ENCODE measurements at places on chromosomes 7 and 10. TPM values are rescaled to one million over a fixed set of nuclear protein-coding genes. Genes with fewer than 3 reads are reported as not detected.

DNA sequence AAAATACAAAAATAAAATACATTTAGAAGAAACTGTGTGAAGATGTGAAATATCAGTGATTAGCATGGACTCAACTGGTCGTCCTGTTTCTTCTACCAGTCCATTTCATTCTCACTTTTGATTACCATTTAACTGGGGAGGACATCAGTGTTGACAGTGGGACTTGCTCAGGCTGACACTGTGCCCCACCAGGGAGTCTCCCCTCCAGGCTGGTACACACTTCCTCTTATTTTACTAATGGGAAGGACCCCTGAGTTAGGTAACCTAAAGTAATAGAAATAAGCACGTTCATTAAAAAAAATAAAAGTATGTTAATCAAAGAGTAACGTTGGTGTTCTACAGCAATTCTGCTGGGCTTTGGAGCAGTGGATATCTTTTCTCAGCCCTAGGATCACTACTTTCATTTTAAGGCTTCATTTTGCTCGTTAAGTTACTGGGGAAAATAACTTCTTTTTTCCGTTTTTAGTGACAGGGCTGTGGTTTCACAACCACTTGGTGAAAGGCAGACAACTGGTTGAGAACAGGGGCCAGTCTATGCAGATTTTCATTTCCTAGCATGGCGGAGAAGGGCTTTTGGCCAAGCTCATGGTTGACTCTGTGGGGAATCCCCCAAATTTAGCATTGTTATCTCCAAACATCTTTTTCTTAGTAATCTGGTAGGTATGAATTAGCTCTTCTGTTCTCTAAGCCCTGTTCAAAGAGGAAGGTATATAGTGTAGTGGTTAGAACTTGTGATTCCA, 2.1 kb downstream of the SNX10 start:
- no peaks in the 10 kb centered on the region for H3K27me3 ChIP-seq
- DNase-seq, result peak; percentile 22
- H3K4me3 ChIP-seq, result peak overlapping the region; percentile 87
- H3K4me1 ChIP-seq, result peaks cover 23% of the 10 kb centered on the region
- H3K27ac ChIP-seq, result peak overlapping the region; percentile 94

GRCh38 chr10:123227706-123228105, 73.5 kb downstream of the BUB3 start:
- no peak overlapping the region for H3K4me3 ChIP-seq
- H3K27ac ChIP-seq, result no peak overlapping the region
- no peak for DNase-seq
- no peaks in the 10 kb centered on the region for H3K27me3 ChIP-seq
- peaks cover 8% of the 10 kb centered on the region for H3K36me3 ChIP-seq

DNA sequence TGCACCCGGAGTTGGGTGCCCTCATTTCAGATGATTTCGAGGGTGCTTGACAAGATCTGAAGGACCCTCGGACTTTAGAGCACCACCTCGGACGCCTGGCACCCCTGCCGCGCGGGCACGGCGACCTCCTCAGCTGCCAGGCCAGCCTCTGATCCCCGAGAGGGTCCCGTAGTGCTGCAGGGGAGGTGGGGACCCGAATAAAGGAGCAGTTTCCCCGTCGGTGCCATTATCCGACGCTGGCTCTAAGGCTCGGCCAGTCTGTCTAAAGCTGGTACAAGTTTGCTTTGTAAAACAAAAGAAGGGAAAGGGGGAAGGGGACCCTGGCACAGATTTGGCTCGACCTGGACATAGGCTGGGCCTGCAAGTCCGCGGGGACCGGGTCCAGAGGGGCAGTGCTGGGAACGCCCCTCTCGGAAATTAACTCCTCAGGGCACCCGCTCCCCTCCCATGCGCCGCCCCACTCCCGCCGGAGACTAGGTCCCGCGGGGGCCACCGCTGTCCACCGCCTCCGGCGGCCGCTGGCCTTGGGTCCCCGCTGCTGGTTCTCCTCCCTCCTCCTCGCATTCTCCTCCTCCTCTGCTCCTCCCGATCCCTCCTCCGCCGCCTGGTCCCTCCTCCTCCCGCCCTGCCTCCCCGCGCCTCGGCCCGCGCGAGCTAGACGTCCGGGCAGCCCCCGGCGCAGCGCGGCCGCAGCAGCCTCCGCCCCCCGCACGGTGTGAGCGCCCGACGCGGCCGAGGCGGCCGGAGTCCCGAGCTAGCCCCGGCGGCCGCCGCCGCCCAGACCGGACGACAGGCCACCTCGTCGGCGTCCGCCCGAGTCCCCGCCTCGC, at the start of gene EGFR:
TSS of gene EGFR (plus strand) at position 657 of the 830 bp plus-strand sequence. CDS start 261 bp downstream, outside the sequence.
- H3K4me3 ChIP-seq, result peak within 1 kb of the TSS; percentile 77
- no peak within 1 kb of the TSS for H3K27ac ChIP-seq
- no peaks in the 10 kb centered on the region for H3K36me3 ChIP-seq
- peaks cover 69% of the 10 kb centered on the region for H3K27me3 ChIP-seq
- DNase-seq, result no peak
- H3K4me1 ChIP-seq, result no peaks in the 10 kb centered on the region

SORBS1 gene
- total RNA-seq, result 5.0 TPM

DNA sequence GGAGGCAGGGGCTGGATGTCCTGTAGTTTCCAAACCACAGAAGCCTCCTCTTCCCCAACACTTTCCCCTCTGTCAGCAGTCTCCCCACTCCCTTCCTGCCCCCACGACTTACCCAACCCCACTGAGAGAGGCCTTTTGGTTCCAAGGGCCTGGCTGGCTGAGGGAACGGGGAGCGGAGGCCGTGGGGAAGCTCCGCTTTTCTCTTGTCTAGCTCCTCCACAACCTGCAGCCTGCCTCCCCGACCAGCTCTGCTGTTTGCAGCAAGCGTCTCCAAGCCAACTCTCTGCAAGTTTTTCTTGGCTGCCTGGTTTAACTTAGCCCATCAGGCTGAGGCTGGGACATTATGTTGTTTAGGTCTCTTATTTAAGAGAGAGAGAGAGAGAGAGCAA, 126.8 kb downstream of the NEURL1 start:
- H3K36me3 ChIP-seq, result peaks cover 4% of the 10 kb centered on the region
- H3K4me1 ChIP-seq, result peaks cover 5% of the 10 kb centered on the region
- no peaks in the 10 kb centered on the region for H3K27me3 ChIP-seq
- no peak for DNase-seq
- H3K27ac ChIP-seq, result no peak overlapping the region
- H3K4me3 ChIP-seq, result no peak overlapping the region

DNA sequence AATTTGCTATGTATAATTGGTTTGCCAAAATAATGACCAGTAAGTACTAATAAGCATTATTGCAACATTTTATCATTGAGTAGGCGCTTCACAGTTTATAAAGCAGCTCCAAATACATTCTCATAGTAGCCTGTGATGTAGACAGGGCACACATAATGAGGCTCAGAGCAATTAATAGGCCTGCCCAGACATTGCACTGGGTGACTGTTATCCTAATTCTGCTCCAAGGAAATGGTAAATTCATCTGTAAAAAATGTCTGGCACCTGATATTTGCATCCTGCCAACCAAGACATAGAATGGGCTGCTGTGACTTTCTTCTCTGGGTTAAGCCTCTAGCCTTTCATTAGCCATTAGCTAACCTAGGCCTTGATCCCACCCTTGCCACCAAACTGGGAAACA, 97.6 kb downstream of the SEM1 start:
- no peaks in the 10 kb centered on the region for H3K4me1 ChIP-seq
- H3K27me3 ChIP-seq, result peaks cover 4% of the 10 kb centered on the region
- no peak overlapping the region for H3K4me3 ChIP-seq
- no peaks in the 10 kb centered on the region for H3K36me3 ChIP-seq
- no peak for DNase-seq

SUV39H2 gene
- total RNA-seq, result 3.7 TPM

DNA sequence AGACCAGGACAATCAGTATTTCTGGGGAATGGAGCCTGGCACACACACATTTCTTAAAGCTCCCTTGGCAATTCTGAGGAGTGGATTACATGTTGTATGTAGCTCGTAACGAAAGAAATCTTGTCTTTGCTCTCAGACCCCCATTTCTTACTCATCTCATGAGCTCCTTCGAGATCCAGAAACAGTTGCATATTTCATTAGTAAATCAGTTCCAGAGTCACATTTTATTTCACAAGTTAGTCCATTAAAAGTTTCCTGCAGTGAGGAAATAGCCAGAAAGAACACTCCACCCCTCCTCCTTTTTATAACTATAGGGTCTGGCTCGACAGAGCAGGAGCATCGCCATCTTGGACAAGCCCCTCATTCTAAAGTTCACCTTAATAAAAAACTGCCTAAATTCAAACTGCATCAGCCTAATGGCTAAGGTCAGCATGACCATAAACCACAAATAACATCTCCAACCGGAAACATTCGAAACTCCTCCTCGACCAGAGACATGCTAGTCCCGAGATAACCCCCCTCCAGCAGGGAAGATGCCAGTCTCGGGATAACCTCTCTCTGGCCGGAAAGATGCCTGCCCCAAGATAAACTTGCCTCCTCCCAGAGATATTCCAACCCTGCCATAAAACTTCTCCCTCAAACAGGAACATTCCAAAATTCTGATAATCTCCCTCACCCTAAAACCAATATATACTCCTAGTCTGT, 7.4 kb downstream of the EGFR start:
- no peaks in the 10 kb centered on the region for H3K4me1 ChIP-seq
- H3K27me3 ChIP-seq, result peaks cover 45% of the 10 kb centered on the region
- no peak overlapping the region for H3K27ac ChIP-seq
- no peak for DNase-seq
- H3K36me3 ChIP-seq, result peaks cover 2% of the 10 kb centered on the region
- no peak overlapping the region for H3K4me3 ChIP-seq

DNA sequence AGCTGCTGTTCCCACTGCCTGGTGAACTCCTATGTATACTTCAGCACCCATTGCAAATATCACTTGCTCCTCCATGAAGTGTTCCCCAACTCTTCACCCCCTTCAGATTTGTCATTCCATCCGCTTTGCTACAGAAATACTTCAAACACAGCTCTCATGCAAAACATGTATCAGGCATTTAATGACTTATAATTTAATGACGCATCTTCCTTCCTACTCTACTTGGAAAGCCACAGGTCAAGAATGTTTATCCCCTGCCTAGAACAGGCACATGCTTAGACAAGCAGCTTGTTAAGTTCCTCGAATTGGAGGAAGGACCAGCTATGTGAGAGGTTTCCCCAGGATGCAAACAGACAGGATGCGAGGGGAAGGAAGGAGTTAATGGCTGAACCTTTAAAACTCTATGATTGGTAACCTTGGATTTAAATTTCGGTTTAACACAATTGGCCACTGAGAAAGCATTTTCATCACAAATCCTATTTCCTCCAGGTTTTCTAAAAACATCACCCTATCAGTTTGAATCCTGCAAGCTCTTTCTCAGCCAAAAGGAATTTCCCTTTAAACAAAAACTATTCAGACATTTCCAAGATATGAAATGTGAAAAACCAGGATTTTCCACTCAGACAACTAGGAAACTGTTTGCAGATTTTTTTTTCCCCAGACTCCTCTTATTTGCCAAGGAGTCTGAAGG, 11.5 kb downstream of the CREB3L2 start:
- no peak overlapping the region for H3K4me3 ChIP-seq
- H3K4me1 ChIP-seq, result peaks cover 25% of the 10 kb centered on the region
- peaks cover 2% of the 10 kb centered on the region for H3K36me3 ChIP-seq

GRCh38 chr7:149238051-149238450, 1.4 kb upstream of the ZNF212 start:
- peak overlapping the region; percentile 74 for H3K27ac ChIP-seq
- peaks cover 13% of the 10 kb centered on the region for H3K27me3 ChIP-seq
- no peaks in the 10 kb centered on the region for H3K36me3 ChIP-seq

DNA sequence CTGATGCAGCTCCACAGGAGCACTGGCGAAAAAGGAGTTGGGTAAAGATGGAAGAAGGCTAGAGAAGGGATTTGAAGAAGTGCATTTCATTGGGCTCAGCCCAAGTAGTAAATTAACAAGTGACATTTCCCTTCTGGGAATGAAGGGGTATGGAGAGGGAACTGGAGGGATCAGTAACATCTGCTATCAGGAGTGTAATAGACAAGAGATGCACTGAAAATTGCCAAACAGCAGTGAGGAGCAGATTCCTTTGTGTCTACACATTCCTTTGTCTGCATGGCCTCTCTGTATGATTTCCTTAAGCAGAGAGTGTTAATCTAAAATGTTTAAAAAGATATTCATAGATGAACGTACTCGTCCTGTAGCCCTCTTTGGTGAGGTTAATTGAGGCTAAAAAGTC, 148.2 kb upstream of the FERD3L start:
- no peak overlapping the region for H3K4me3 ChIP-seq
- no peak for DNase-seq
- H3K27ac ChIP-seq, result no peak overlapping the region
- H3K36me3 ChIP-seq, result no peaks in the 10 kb centered on the region

CPN1 gene
- not detected for total RNA-seq

PRKCQ gene
- 66.3 TPM for total RNA-seq

PTF1A gene
- total RNA-seq, result not detected

- no peak overlapping the region for H3K27ac ChIP-seq
- DNase-seq, result no peak
- H3K36me3 ChIP-seq, result no peaks in the 10 kb centered on the region
Measured at GRCh38 chr7:115779561-115779960, 251.0 kb downstream of the TFEC start.

GRCh38 chr10:119614686-119615085, 17.9 kb upstream of the TIAL1 start:
- no peak overlapping the region for H3K4me3 ChIP-seq
- peaks cover 11% of the 10 kb centered on the region for H3K36me3 ChIP-seq
- DNase-seq, result no peak

DNA sequence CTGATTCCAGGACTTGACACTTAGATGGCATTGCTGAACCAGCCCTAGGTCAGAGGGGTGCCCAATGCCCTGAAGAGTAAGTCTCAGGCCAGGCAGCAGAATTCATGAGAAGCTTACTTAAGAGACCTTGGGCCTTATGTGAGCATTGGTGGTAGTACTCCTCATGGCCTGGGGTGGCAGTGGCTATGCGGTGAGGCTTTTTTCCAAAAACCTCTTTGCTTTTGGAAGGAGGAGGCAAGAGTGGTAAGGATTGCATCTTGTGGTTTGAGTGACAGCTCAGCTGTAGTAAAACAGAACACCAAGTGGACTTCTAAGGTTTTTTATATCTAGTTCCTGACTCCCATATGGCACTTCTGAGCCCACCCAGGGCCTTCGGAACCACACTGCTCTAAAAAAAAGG, 459.0 kb upstream of the STEAP1 start:
- no peaks in the 10 kb centered on the region for H3K27me3 ChIP-seq
- H3K36me3 ChIP-seq, result no peaks in the 10 kb centered on the region
- no peaks in the 10 kb centered on the region for H3K4me1 ChIP-seq
- H3K27ac ChIP-seq, result no peak overlapping the region

DNA sequence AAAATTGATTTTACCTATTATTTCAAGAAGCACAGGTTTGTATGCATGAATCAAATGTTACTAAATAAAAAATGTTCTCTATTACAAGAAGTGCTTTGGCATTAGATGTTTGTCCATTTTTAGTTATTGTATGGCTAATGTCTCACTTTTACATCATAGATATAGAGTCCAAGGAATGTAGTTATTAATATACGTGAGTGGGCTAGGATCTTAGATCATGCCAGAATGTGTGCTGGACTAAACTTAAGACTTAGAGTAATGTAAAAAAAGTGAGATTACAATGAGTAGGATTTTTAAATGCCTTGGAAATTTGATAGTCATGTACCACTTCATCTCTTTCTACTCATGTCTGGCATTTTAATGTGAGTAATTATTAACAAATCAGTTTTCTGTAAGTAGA, 196.6 kb downstream of the ARL4A start:
- no peak overlapping the region for H3K4me3 ChIP-seq
- peaks cover 9% of the 10 kb centered on the region for H3K4me1 ChIP-seq
- H3K36me3 ChIP-seq, result no peaks in the 10 kb centered on the region
- H3K27me3 ChIP-seq, result peaks cover 22% of the 10 kb centered on the region
- DNase-seq, result no peak
- no peak overlapping the region for H3K27ac ChIP-seq

KCNH2 gene
- total RNA-seq, result 5.6 TPM

GRCh38 chr7:88314061-88314491, 7.4 kb upstream of the STEAP4 start:
- H3K4me1 ChIP-seq, result no peaks in the 10 kb centered on the region
- no peaks in the 10 kb centered on the region for H3K36me3 ChIP-seq
- H3K4me3 ChIP-seq, result no peak overlapping the region
- no peak for DNase-seq
- H3K27ac ChIP-seq, result no peak overlapping the region
- H3K27me3 ChIP-seq, result peaks cover 37% of the 10 kb centered on the region

TES gene
- 108 TPM for total RNA-seq

All from T-helper 17 cell (primary cell).